ENCODE measurements at places on chromosomes 16 and 17. TPM values are rescaled to one million over a fixed set of nuclear protein-coding genes. Genes with fewer than 3 reads are reported as not detected.

DNA sequence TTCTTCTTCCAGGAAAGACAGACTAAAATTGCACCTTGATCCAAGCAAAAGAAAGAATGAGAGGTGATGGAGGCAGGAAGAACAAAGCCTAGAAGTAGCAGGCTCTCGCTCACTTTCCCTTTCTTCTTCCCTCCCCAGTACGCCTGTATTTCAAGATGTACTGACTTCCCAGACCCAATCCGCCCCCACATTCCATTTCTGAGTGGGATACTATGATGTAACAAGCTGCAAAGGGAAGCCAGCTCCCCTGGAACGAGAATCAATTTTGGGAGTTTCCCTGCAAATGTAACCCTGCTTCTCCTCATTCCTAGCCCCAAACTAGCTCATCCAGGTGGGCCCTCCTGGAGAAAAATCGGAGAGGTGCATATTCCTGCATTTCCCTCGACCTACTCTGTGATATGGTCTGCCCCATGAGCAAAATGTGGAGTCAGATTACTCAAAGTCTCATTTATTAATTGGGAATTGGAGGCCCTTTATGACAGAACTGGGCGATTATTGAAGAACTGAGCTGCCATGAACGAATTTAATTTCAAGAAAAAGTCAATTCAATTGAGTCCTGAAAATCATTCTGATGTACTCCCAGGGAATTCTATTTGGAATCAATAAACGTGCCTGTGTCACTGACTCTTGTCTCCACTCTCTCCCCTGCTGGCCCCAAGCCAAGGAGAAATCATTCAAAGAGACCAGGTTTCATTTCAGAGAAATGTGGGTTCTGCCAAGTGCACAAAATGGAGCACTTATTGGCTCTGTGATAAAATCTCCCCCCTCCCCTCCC is 398.9 kb downstream of the SHISA9 start:
- no peak for DNase-seq

GRCh38 chr17:61519754-61520440 is 67.7 kb downstream of the TBX4 start:
- no peak for DNase-seq

DNA sequence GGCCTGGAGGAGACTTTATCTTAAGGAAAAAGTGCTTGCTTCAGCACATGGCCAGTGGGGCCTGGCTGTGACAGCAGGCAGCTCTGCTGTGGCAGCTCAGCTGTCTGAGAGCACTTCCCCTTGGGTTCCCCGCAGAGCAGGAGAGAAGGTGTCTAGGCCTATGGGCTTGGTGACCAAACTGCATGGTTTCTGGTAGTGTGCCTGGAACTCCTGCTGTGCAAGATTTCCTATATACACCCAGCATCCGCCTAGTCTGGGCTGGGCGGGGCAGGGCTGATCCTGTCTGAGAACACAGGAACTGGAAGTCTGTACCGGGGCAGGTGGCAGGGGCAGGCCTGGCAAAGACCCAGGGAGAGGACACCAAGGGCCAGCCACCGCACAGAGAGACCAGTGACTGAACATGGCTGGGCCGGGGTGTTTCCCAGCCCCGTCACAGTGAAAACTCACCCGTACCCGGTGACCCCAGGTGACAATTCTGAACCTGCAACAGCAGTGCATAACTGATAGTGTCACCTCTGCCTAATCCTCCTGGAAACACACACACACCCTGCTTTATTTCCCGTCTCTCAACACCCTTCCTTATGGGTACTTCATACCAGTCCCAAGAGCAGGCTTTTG is 39.3 kb downstream of the CHD9 start:
- DNase-seq = no peak

DNA sequence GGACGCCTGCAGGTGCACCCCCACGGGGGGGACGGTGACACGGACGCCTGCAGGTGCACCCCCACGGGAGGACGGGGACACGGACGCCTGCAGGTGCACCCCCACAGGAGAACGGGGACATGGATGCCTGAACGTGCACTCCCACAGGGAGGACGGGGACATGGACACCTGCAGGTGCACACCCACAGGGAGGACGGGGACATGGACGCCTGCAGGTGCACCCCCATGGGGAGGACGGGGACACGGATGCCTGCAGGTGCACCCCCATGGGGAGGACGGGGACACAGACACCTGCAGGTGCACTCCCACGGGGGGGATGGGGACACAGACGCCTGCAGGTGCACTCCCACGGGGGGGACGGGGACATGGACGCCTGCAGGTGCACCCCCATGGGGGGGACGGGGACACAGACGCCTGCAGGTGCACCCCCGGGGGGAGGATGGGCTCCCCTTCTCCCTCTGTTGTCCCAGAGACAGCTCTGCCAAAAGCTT is 114.5 kb upstream of the METRNL start:
- no peak for DNase-seq

DNA sequence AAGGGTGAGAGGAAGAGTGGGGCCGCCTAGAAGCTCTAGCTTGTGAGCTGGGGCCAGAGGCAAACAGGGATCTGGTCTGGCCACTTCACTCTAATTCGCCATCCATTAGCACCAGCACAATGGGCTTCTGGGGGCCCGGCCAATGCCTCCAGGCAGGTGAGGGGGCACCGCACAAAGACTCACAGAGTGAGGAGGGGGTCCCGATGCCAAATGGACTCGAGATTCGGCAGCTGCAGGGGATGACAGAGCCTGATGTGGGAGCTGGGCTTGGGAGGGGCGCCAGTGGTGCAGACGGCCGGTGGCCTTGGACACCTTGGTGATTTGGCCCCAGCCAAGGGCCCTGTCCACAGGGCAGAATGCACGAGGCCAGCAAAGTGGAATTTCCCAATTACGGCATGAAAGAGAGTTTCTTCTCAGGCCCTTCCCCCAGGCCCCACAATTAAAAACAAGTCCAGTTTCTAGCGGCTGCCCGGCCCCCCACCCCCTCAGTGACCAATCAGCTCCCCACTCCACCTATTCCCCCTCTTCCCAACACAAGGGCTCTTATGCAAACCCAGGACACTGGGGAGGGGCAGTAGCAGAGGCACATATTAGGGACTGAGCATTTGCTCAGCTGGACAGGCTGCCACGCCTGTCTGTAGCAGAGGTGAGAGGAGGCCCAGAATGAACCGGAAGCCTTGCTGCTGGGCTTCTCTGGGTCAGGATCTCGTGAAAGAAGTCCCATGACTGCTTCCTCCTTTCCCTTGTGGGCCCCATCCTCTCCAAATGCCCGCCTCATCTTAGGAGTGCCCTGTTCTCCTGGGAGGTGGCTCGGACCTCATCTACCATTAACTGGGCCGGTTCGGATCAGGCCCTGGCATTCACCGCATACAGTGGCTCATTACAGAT is 39.4 kb upstream of the MTSS2 start:
- DNase-seq = no peak

DNA sequence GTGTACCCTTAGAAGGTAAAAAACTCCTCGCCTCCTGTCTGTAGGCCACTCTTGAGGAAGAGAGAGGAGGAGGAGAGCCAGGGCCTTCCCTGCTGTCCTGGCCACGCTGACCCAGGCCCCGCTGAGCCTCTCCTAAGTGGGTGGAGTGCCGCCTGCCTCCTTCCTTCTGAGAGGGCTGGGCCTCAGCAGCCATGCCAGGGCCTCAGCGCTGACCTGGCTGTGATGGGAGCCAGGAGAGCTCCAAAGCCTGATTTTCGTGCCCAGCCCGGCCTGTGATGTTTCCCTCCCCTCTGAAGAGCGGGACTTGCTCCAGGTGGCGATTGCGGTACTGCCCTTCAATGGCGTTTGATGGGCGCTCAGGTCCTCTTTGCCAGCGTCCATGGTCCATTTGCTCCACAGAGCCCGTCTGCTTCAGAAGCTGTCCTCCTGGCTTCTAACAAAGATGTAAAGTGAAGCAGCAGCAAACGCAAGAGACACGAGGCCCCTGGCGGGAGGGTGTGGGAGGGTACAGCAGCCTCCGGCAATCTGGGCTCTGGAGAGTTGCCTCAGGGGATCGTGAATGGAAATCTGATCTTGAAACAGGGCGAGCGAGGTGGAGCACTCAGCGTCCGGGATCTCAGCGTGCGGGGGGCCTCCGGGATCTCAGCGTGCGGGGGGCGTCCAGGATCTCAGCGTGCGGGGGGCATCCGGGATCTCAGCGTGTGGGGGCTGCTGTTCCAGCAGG is 93.5 kb downstream of the NPIPB11 start:
- DNase-seq = no peak

SLC35G6 gene
- 0.45 TPM for polyA plus RNA-seq

All from left kidney (tissue), 8 donors.